ENCODE measurements at places on chromosomes 4 and X.

DNA sequence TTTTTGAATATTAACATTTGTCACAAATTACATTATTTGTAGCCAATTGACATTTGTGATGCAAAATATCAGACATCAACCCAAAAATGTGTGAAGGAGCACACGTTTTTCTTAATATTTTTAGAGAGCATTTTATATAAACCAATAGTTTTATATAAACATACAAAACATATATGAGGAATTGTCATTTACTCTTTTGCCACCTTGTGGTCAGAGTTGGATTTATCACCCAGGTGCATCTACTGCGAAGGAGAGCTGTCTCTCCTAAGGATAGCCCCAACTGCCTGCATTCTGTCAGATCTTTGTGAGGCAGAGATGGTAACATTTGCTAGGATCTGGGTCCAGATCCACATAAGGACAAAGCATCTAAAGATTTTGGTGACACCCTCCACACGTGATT is 2.5 kb upstream of the USP27X start:
- DNase-seq = no peak

- DNase-seq = no peak
These were observed 248.1 kb downstream of the C4orf33 start for GRCh38 chr4:129344058-129344457.

GRCh38 chr4:152351080-152351479 is 184.8 kb downstream of the FBXW7 start:
- DNase-seq = no peak

- no peak for DNase-seq
These were observed 54.3 kb downstream of the ADGRL3 start for GRCh38 chr4:61254406-61254805.

DNA sequence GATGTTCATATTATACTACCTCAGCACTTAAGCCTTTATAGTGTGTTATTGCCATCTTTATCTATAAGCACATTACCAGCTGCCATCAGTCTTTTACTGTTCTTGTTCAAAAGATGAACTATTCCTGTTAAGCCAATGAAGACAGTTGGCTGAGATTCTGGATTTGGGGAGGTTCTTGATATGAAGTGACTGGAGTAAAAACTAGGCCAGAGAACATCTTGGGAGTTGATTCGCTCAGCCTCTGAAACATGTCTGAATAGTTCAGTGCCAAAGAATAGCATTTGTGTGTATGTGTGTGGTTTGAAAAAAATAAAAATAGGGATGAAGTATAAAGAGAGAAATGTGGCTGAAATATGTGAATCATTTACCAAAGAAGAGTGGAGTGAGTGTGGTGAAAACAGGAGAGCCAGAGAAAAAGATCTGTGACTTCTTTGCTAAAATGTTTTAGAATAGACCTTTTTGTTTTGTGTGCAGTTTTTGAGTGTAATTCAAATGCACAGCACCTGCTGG is 15.2 kb downstream of the EXOC1 start:
- no peak for DNase-seq

DNA sequence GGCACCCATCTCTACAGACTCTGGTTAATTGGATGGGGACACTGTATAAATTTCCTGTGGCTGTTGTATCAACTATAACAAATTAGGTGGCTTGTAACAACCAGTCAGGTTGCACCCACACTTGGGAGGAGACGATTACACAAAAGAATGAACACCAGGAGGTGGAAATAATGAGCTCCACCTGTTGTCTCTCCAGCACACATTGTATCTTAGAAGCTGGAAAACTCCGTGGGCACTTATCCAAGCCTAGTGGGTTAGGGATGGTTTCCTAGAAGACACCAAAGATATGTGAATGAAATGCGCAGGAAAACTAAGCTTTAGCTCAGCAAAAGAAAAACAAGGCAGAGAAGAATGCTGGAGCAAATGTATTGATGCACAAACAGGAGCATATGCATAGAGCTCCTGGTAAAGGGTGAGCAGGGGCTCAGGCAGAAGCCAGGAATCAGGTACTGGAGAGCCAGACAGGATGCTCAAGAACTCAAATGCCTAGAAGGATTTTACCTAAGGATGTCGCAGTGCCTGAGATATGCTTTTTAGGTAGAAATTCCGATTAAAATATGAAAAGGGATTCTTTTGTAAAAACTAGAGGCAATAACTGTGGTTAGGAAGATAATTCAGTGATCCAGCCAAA is 111.7 kb downstream of the GALNTL6 start:
- no peak for DNase-seq

All from activated CD8-positive, alpha-beta memory T cell treated with anti-CD3 and anti-CD28 coated beads, Interleukin-2, amount 50 U/mL, for 48 hours (primary cell).